SK-N-SH (cell line): ENCODE measurements at places on chromosomes 16 and 17. TPM values are rescaled to one million over a fixed set of nuclear protein-coding genes. Genes with fewer than 3 reads are reported as not detected.

DNA sequence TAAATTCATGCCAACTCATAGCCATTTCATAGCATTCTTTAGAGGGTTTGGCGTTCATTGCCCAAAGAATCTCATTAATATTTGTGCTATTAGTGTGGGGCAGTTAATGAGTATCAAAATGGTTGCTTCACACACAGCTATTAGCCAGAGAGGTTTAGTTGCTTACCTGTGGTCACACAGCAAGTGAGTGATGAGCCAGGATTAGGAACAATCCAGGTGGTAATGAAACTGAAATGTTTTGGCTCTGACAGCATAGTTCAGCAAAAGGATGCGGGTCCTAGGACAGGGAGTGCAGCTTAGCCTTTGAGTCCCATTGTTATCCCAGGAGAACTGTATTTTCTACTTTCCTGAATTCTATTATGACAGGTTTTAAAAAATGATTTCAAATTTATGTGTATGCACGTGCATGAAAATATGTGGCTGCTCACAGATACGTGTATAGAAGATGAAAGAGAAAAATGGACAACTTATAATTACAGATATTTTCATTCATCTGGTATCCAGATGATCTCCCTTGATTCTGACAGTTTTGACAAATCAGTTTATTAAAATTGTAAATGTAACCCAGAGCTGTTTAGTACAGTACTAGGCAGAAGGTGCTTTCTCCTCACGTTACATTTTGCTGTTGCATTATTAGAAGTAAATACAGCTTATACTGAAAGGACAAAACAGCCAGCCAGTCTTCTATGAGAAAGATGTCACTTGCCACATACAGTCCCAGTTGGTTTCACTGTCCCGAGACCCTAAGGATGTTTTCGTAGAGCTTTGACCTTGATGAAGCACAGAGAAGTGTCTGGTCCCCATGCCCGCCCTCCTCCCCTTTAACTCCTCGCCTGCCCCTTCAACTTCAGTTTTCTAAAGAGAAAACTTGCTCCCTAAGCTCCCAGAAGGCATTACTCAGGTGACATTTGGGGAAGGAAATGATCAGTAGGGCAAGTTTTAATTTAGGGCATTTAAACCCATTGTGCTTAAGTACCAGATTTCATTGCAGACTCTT is 99.8 kb upstream of the TBX2 start:
- no peaks in the 10 kb centered on the region for H3K36me3 ChIP-seq
- peak overlapping the region; percentile 36; the same call in 1 of the 2 replicates for H3K27ac ChIP-seq
- peaks cover 19% of the 10 kb centered on the region for H3K4me1 ChIP-seq
- no peak overlapping the region for H3K4me3 ChIP-seq
- peak; percentile 55 for DNase-seq

DNA sequence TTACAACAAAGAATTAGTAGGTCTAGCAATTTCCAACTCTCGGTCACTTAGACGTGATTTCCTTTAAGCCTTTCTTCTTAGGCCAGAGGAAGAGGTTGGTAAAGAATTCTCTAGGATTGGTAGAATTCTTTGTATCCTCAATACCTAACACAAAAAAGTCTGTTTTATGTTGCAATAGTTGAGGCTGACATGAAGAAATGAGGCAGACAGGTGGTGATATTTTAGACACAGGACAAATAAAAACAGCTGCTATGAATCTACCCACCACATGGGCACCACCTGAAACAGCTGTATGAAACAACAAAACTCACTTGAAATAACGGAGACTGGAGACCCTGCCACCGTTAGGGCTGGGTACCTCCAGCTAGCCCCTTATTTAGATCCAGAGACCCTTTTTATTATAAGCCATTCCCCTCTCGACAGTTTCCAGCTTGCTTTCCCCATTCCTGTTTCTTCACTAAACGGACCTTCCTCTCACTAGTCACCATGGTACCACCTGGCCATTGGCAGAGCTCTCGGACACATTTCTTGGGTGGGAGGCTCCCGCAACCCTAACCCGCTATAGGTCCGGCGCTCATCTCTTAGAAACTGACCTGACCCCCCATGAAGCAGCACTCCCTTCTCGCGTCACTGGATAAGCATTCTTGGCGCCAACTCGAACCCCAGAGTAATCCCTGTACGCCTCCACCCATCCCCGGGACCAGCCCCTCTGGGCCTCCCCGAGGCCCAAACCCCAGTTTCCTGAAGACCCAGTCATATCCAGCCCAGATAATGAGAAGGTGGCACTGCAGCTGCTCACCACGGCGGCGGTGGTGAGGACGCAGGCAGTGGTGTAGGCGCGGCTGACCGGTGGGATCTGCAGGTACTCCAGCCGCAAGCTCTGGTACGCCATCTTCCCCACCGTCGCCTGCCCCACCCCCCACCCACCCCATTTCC is at the start of gene DERL2:
Gene DERL2, minus strand, starts transcription at position 909 of the 936 bp plus-strand sequence. Its CDS starts 17 bp downstream, at position 892.
- no peaks in the 10 kb centered on the region for H3K27me3 ChIP-seq
- DNase-seq, result no peak
- H3K4me1 ChIP-seq, result peaks cover 15% of the 10 kb centered on the region
- peaks cover 60% of the 10 kb centered on the region for H3K36me3 ChIP-seq

GRCh38 chr17:77604301-77604972 is 354.1 kb upstream of the TNRC6C start:
- H3K36me3 ChIP-seq, result no peaks in the 10 kb centered on the region
- H3K4me1 ChIP-seq, result no peaks in the 10 kb centered on the region
- no peak for DNase-seq
- no peak overlapping the region for H3K4me3 ChIP-seq
- H3K27me3 ChIP-seq, result no peaks in the 10 kb centered on the region; the same call in 1 of the 2 replicates
- H3K27ac ChIP-seq, result no peak overlapping the region

GRCh38 chr16:35102780-35103403 is 1643.5 kb downstream of the TP53TG3F start:
- peak; percentile 26 for DNase-seq
- no peaks in the 10 kb centered on the region for H3K27me3 ChIP-seq
- no peak overlapping the region for H3K4me3 ChIP-seq
- H3K36me3 ChIP-seq, result no peaks in the 10 kb centered on the region
- H3K27ac ChIP-seq, result no peak overlapping the region
- no peaks in the 10 kb centered on the region for H3K4me1 ChIP-seq

DNA sequence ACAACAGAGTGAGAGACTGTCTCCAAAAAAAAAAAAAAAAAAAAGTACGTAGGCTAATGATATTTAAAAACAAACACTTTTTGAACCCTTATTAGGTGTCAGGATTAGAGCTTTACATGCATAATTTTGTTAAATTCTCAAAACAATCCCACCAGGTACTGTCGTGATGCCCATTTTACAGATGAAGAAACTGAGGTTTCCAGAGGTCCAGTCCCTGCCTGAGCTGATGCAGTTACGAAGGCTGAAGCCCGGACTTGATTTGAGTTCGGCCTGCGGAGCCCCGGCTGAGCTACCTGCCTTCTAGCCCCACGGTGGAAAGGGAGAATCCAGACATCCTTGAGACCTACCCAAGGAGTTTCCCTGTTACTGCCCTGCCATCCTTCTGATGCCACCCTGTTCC is 137.5 kb upstream of the EEF2KMT start:
- H3K4me3 ChIP-seq, result no peak overlapping the region
- no peak overlapping the region for H3K27ac ChIP-seq
- H3K4me1 ChIP-seq, result no peaks in the 10 kb centered on the region
- no peaks in the 10 kb centered on the region for H3K36me3 ChIP-seq
- no peaks in the 10 kb centered on the region for H3K27me3 ChIP-seq

DNA sequence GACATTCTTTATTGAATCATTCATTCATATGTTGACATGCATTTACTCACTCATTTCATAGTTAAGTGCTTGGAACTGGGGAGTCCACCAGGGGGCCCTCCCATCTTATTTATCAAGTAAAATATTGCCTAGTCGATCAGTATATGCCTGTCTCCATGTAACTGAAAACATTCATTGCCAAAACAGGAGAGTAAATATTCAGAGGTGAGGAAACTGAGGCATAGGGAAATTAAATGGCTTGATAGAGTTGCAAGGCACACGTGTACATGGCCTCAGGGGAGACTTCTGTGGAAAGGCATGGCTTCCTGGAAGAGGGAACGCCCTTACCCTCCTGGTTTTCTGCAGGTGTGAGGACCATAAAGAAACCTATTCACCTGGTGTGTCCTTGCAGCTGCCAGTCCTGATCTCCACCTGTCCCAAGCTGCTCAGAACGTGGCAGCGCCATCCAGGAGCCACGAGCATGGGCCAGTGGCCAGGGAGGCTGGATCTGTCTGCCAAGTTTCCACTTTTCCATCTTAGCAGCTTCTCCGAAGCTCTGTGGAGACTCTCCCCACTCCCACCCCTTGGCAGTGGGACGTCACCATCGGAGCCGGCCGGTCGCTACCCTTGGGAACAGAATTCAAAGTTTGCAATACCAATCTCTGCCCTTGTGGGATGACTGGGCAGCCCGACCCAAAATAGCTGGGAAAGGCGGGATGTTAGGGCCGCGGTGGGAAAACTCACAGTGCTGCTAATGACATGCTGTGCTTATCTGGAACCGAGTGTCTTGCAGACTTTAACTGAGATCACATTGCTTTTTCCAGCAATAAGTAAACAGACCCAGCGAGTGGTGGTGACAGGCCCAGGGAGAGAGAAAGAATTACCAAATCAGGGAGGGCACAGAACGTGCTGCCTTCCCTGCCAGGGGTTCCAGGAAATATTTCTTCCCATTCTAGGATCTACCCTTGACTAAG is 4.1 kb upstream of the C1QTNF1 start:
- H3K4me3 ChIP-seq, result no peak overlapping the region; the same call in 1 of the 2 replicates
- no peak overlapping the region for H3K27ac ChIP-seq
- H3K36me3 ChIP-seq, result peaks cover 5% of the 10 kb centered on the region
- DNase-seq, result peak; percentile 81
- no peaks in the 10 kb centered on the region for H3K27me3 ChIP-seq
- peaks cover 12% of the 10 kb centered on the region; the same call in 1 of the 2 replicates for H3K4me1 ChIP-seq

DNA sequence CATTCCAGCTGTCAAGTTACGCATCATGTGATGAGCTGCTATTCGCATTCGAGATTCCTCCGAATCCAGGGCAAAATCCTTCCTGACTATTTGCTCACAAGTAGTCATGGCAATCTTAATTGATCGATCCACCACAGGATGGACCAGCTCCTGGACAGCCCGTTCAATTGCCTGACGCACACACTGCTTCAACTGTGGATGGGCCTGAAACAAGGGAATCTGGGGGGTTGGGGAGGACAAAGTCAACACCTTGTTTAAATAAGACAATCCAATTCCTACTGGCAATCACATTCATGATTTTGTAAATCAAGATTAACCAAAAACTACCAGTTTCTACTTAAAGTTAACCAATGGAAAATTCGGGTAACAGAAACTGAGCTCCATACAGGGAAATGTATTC is 28.4 kb downstream of the SETD6 start:
- H3K27ac ChIP-seq, result no peak overlapping the region
- DNase-seq, result no peak
- H3K4me3 ChIP-seq, result no peak overlapping the region
- H3K4me1 ChIP-seq, result no peaks in the 10 kb centered on the region
- no peaks in the 10 kb centered on the region for H3K27me3 ChIP-seq
- peaks cover 84% of the 10 kb centered on the region for H3K36me3 ChIP-seq

DNA sequence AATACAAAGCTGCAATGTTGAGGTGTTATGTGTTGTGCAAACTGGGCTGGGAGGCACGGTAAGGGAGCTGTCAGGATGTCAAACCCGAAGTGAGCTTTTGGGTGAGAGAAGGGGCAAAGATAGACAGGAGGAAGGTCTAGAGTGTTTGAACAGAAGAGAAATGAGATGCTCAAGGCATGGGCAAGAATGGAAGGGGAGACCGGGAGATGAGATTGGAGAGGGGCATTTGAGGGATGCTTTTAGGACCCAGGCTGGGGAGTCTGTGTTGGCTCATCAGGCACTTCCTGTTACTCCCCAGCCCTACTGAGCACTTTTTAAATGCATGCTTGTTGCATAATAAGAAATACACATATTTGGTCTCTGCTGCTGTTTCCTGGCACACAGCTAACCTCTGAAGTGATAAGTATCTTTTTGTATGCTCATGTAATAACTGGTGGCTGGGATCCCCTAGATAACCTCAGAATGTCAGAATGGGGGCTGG is 13.7 kb downstream of the UNC45B start:
- no peak overlapping the region for H3K27ac ChIP-seq
- peaks cover 62% of the 10 kb centered on the region for H3K27me3 ChIP-seq
- H3K4me3 ChIP-seq, result no peak overlapping the region
- no peaks in the 10 kb centered on the region for H3K4me1 ChIP-seq
- H3K36me3 ChIP-seq, result no peaks in the 10 kb centered on the region

Gene KRTAP9-8
- not detected in 2 replicates for polyA plus RNA-seq

Gene CES5A
- polyA plus RNA-seq, result not detected in 2 replicates

Gene PRAC2
- not detected in 2 replicates for polyA plus RNA-seq

Gene CDYL2
- polyA plus RNA-seq, result 0.03 and 0.05 TPM in 2 replicates

Gene NAA38
- polyA plus RNA-seq, result 133 and 202 TPM in 2 replicates

Gene NPIPB13
- polyA plus RNA-seq, result 1.9 and 5.3 TPM in 2 replicates

Gene CMTM2
- not detected in 2 replicates for polyA plus RNA-seq
